ENCODE measurements at places on chromosomes 13 and 19.
A peak's percentile ranks its signal among the peaks of the same experiment; 100 is the strongest.

GRCh38 chr19:19643158-19644053, at the start of gene GMIP:
Gene GMIP (minus strand): TSS chr19:19643657. CDS start chr19:19643529, 128 bp downstream.
- peak; percentile 53 for DNase-seq

- peak; percentile 81 for DNase-seq
Observed at GRCh38 chr19:38543807-38544568, 73.8 kb downstream of the MAP4K1 start.

DNA sequence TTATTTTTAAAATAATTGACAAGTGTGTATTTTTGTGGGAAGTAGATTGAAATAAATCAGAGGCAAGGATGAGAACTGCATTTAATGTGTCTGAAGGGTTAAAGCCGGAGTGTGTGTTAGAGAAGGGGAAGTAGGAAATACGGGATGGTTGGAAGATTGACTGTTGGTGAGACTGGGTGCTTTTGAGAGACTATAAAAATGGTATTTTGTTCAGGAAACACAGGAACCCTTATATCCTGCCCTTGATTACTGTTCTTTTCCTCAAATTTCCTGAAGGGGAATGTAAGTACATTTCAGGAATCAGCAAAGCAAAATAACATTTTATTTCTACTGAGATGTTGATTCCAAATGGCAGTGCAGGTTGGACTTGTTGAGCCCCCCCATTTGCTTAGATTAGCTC, 15.1 kb downstream of the IFT88 start:
- DNase-seq, result no peak

DNA sequence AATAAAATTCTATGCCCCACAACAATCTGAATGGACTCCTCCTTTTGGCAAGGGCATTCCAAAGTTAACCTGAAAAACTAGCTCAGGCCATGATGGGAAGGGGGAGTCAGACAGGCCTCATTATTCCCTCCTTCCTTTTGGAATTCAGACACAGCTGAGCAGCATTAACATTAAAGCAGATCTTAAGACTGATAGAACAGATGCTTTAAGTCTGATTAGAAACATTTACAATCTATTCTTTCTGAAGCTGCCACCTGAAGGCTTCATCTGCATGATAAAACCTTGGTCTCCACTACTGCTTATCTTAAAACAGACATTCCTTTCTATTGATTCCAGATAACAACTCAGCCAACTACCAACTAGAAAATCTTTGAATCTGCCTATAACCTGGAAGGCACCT, 98.9 kb downstream of the UGGT2 start:
- no peak for DNase-seq

GRCh38 chr13:74250738-74251190, 116.6 kb upstream of the KLF12 start:
- no peak for DNase-seq

DNA sequence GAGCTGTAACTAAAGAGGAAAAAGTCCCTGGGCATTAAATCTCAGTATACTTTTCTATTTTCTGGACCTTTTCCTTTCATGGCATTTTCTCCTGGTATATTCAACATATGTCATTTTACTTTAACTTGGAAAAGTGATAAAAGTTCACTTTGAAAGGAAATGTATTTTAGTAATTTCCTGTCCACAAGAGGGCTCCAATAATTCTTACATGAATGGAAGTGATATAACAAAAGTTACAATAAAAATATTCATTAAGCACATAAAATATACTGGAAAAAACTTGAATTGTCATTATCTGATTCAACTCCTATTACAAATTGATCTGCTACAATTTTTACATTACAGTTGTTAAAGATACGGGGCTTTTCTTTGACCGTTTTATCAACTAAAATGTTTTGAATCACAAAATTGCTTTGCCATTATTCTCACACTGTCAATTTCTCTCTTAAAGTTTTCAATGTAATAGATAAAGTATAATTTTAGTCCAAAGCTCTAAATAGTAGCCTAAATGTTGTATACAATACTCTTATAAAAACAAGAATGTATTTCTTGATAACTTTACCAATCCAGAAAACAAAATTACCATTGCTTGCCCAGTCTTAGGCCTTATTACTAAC, 4.9 kb downstream of the UBL3 start:
- DNase-seq, result peak; percentile 39

GRCh38 chr19:4914736-4915501, 5.6 kb downstream of the UHRF1 start:
- peak; percentile 81 for DNase-seq

DNA sequence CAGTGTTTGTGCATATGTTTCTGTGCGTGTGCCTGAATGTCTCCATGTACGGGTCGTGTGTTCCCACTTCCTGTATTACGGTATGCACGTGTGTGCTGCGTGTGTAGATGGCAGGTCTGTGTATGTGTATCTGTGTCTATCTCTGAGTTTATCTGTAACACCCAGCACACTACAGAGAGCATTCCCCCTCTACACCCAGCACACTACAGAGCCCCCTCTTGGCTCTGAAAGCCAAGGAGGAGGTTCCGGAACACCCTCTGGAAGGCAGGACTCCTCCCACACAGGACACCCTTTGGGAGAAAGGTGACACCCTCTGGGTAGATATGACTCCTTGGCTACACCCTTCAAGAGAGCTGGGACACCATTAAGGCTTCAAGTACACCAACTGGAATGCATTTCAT, 2.1 kb upstream of the ERFL start:
- DNase-seq, result no peak

GRCh38 chr19:10812196-10812595, 23.8 kb downstream of the TMED1 start:
- no peak for DNase-seq

- DNase-seq, result no peak
Observed at GRCh38 chr19:53981376-53981951, 10.0 kb upstream of the CACNG6 start.

DNA sequence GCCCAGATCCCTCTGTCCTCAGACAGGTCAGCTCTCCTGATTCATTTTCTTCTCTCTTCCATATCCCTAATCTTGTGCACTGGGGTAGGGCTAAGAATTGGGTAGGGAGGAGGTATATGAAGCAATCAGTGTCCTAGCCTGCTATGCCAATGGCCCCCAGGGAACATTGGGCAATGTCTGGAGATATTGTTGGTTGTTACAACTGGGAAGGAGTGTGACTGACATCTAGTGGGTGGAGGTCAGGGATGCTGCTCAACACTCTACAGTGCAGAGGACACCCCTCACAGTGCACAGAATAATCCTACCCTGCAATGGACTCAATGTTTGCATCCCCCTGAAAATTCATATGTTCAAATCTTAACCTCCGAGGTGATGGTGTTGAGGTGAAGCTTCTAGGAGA, 57.5 kb downstream of the CPAMD8 start:
- no peak for DNase-seq

GRCh38 chr13:111043575-111043982, 71.5 kb upstream of the ARHGEF7 start:
- no peak for DNase-seq

DNA sequence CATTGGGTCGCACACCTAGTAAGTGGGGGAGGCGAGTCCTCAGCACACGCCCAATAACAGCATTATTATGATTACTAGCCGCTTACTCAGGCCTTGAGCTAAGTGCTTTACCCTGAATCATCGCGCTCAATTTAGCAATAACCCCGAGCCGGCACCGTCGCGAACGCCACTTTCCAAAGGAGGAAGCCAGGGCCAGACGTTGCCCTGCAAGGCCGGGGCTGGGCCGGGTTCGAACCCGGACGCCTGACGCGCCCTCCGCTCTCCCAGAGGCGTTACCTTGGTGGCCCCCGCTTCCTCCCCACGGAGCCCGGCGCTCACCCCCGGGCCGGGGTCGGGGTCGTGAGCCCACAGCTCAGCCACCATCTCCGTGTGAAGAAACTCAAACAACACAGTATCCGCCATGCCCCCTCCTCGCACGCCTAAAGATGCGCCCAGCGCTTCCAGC, at the start of gene TRAPPC6A:
Gene TRAPPC6A (minus strand): TSS at position 421 of the 445 bp plus-strand sequence. CDS start 19 bp downstream, at position 402.
- DNase-seq, result peak; percentile 51

- DNase-seq, result no peak
Observed at GRCh38 chr19:50659318-50660087, 10.3 kb downstream of the C19orf81 start.

DNA sequence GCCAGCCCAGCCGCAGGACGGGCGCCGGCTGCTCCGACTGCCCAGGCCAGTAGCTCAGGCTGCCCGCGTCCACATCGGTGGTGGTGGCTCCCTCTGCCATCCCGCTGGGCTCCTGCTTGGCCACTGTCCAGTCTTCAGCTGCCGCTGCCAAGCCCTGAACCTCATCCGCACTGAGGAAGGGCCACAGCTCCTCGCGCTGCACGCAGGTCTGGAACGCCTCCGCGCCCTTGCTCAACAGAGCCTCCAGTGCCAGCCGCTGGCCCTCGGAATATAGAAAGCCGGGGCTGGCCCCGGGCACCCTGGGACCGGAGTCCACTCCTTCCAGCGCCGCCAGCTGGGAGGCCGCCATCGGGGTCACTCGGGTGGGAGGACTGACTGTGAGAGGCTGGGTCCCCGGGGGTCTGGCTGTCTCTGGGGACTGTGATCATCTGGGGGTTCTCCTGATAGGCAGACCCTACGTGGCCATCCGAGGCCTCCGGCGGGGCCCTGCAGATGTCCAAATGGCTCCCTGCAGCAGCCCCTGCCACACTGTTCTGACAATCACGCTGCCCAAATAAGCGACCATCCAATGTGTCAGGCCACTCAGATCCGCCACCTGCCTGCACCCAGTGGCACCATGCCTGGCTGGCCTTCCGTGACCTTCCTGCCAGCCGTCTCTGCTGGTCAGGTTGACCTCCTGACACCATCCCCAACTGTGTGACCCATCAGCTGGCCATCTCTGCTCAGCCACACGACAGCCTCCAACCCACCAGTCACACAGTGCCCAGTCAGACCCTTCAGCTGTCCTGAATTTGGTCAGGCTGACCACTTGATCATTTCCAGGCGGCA, 1.6 kb downstream of the FAM83E start:
- DNase-seq, result no peak

DNA sequence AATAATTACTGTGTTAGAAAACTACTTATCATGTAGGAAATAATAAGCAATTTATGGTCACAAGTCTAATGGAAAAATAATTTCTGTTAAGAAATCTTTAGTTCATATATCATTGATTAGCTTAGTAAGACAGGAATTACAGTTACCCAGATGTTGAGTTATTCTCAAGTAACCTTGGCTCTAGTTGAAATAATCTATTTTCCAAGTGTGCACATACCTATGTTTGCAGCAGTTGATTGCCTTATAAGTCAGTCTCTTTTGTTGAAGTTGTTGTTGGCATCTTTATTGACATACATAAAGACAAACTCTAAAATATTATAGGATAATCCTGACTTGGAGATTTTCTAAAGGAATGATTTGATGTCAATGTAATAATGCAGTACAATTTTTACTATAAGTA, 511.4 kb upstream of the KLF12 start:
- DNase-seq, result no peak

GRCh38 chr13:51837016-51837415, 8.0 kb downstream of the TMEM272 start:
- no peak for DNase-seq

DNA sequence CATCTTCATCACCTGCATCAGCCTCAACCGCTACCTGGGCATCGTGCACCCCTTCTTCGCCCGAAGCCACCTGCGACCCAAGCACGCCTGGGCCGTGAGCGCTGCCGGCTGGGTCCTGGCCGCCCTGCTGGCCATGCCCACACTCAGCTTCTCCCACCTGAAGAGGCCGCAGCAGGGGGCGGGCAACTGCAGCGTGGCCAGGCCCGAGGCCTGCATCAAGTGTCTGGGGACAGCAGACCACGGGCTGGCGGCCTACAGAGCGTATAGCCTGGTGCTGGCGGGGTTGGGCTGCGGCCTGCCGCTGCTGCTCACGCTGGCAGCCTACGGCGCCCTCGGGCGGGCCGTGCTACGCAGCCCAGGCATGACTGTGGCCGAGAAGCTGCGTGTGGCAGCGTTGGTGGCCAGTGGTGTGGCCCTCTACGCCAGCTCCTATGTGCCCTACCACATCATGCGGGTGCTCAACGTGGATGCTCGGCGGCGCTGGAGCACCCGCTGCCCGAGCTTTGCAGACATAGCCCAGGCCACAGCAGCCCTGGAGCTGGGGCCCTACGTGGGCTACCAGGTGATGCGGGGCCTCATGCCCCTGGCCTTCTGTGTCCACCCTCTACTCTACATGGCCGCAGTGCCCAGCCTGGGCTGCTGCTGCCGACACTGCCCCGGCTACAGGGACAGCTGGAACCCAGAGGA, 2.6 kb downstream of the P2RY11 start:
- no peak for DNase-seq

DNA sequence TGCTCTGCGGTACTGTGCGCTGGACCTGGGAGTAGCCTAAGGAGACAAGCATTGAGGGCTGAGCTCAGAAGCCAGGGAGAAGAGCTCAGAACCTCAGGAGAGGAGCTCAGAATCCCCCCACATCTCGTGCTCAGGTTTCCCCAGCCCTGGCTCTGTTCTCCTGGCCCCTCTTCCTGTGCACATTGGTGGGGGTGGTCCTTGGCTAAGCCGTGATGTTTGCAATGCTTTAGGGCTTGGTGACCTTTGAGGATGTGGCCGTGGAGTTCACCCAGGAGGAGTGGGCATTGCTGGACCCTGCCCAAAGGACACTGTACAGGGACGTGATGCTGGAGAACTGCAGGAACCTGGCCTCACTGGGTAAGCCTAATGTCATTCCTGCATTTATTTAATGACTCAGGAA, 6.6 kb downstream of the ZNF557 start:
- no peak for DNase-seq

GRCh38 chr19:7337380-7338194, 11.2 kb upstream of the ARHGEF18 start:
- no peak for DNase-seq
